ENCODE measurements at places on chromosomes 5 and 9.

- DNase-seq = no peak
These were observed 16.1 kb downstream of the SLC22A4 start for GRCh38 chr5:132310141-132310834.

DNA sequence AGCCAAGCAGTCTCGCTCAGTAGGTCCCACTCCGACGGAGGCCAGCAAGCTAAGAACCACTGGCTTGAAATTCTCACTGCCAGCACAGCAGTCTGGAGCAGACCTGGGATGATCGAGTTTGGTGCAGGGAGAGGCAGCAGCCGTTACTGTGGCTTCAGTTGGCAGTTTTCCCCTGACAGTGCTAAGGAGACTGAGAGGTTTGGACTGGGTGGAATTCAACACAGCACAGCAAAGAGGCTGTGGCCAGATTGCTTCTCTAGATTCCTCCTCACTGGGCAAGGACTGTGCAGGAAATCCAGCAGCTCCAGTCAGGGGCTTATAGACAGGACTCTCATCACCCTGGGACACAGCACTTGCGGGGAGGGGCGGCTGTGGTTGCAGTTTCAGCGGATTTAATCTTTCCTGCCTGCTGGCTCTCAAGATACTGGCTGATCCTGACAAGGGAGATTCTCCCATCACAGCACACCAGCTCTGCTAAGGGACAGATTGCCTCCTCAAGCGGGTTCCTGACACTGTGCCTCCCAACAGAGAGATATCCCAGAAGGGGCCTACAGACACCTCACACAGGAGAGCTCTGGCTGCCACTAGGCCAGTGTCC is 122.1 kb downstream of the YIPF5 start:
- DNase-seq = no peak

DNA sequence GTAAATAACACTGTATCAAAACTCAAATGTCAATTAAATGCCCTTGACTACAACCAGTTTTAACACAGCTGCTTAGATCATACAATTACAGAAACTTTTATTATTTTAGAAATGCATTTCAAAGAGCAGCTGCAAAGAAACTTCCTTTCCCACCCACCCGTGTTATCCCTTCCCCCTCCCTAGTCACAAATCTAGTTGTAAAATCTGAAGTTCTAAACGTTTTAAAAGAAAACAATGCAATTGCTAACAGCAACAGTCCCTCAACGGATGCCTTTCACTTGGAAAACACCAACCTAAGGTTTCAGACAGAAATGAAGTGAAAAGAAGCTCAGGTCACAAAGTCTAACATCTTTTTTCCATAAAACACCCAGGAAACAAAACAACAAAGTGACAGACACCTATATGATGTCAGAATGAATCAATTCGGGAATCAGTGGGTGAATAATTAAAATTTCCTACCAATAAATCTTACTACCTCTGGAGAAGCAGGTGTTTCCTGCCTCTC is 100.3 kb downstream of the FBXW11 start:
- no peak for DNase-seq

GRCh38 chr9:107375001-107375400 is 91.9 kb downstream of the RAD23B start:
- no peak for DNase-seq

- no peak for DNase-seq
These were observed 91.4 kb upstream of the ZNF462 start for GRCh38 chr9:106771608-106772007.

GRCh38 chr5:164175083-164175482 is 669.7 kb downstream of the MAT2B start:
- DNase-seq = no peak

GRCh38 chr5:143717400-143717799 is 94.6 kb upstream of the HMHB1 start:
- no peak for DNase-seq

GRCh38 chr5:76855961-76856360 is 6.1 kb downstream of the S100Z start:
- DNase-seq = peak; percentile 50

- DNase-seq = no peak
These were observed 4.4 kb upstream of the EBF1 start for GRCh38 chr5:159104051-159104651.

DNA sequence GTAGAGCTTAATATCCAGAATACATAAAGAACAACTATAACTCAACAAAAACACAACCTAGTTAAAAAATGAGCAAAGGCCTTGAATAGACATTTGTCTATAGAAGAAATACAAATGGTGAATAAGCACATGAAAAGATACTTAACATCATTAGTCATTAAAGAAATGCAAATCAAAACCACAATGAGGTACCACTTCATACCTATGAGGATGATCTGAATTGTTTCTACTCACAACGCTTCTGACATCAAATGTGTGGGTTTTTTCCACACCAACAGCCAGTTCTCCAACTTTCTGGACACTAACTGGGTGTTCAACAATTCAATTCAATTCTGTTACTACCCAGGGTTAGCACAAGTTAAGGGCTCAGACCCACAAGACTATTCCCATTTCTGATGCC is 22.0 kb downstream of the SREK1IP1 start:
- DNase-seq = no peak

DNA sequence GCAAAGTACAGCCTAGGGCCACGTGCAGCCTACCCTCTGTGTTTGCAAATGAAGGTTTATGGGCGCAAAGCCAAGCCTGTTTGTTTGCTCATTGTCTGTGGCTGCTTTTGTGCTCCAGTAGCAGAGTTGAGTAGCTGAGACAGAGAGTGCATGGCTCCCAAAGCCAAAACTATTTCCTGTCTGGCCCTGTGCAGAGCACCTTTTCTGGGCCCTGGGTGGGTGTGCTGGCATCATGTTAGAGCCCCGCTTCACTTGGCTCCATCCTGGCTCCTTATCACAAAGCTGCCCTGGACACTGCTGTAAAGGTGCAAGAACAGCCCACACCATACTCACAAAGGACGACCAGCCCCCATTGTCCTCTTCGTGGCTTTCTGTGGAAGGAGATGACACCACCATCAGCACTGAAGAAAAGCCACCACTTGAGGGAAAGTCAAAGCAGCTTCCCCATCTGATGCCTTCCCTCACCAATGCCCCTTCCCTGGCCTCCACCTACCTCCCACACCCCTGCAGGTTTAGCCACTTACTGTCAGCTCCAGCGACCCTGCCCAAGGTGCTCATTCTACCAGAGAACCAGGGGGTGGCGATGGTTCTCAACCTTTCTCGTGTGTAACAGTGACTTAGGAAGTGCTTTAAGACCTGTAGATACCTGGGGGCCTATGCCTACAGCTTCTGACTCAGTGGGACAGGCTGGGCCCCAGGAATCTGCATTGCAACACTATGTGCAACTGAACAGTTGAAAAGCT is 23.4 kb downstream of the LCP2 start:
- DNase-seq = peak; percentile 84

DNA sequence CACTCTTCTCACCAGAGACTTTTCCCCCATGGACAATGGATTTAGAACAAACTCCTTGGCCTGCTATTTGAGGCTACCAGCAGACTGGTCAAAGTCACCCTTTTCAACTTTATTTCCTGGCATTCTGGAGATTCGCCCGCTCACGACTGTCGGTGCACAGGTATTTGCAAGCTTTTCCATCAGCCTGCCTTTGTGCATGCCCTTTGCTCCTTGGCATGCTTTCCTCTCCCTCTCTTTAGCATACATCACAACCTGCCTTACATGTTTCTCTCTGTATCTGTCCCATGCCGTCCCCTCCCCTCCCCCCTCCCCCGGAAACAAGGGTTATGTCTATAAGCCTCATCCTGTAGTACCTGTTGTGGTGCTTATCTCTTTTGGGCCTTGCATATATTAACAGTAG is 257.1 kb downstream of the AOPEP start:
- DNase-seq = no peak

GRCh38 chr9:111661150-111661801 is at the start of gene GNG10:
TSS of gene GNG10 (plus strand) at chr9:111661605. CDS start at chr9:111661635, 30 bp downstream.
- DNase-seq = peak; percentile 67

GRCh38 chr9:128164307-128164885 is 4.3 kb downstream of the BBLN start:
- DNase-seq = no peak

GRCh38 chr5:133226186-133226585 is 174.4 kb downstream of the HSPA4 start:
- DNase-seq = no peak

DNA sequence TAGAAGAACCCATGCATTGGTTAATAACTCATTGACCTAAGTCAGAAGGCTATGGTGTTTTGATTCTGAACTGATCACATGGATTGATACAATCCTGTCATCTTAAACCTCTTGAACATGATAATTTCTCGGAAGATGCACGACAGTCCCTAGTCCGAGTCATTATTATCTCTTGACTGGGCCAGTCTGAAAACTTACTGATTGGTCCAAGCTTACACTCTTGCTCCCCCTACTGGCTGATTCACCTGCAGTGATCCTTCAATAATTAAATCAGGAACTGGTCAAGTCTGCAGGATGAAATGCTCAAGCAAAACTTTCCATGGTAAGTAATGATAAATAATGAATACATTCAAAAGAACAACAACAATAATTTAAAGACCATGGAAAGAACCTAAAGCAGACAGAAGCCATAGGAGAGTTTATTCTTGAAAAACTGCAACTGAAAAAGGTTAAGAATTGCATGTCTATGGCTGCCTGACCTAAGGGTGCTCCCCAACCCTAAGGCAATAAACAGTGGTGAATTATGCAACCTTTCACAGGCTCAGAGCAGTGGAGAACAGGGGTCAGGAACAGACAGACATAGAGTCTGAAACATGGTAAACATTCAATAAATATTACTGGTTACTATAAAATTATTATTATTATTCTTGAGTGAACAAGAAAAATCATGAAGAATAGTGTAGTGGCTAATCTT is 79.3 kb downstream of the BRINP1 start:
- DNase-seq = no peak

- DNase-seq = no peak
These were observed 44.9 kb upstream of the ADAMTSL1 start for GRCh38 chr9:18429070-18429469.

DNA sequence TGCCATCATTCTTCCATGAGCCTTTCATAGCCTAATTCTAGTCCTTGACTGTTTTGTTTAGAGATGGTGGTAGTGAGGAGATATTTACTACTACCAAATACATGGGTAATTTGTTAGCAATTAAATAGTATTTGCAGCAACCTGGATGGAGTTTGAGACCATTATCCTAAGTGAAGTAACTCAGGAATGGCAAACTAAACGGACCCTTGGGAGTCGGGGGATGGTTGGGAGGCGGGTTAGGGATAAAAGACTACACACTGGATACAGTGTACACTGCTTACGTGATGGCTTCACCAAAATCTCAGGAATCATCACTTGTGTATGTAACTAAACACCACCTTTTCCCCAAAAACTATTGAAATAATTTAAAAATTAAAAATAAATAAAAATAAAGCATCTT is 809.2 kb upstream of the ZNF608 start:
- DNase-seq = no peak

DNA sequence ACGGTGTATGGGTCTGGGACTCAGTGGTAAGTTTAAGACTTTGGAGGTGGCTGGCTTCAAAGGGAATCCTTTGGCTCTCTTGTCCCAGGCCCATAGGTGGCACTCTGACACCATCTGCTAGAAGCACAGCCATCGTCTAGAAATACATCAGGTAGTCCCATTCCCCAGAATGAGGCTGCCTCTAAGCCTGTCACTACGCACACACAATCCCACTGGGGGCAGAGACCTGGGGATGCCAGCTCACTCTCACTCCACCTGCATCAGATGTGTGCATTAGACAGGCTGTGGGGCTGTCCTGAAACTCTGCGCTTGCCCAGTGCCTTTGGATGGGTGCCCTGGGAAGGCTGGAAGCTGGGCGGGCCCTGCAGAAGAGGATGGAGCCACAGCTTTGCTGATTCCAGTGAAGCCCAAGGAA is 127.5 kb upstream of the PANK3 start:
- no peak for DNase-seq

- no peak for DNase-seq
These were observed 174.2 kb downstream of the TRIM32 start for GRCh38 chr9:116861321-116861720.

All from natural killer cell (primary cell).